ENCODE measurements at places on chromosomes 6 and 20. TPM values are rescaled to one million over a fixed set of nuclear protein-coding genes. Genes with fewer than 3 reads are reported as not detected.
A peak's percentile ranks its signal among the peaks of the same experiment; 100 is the strongest.

DNA sequence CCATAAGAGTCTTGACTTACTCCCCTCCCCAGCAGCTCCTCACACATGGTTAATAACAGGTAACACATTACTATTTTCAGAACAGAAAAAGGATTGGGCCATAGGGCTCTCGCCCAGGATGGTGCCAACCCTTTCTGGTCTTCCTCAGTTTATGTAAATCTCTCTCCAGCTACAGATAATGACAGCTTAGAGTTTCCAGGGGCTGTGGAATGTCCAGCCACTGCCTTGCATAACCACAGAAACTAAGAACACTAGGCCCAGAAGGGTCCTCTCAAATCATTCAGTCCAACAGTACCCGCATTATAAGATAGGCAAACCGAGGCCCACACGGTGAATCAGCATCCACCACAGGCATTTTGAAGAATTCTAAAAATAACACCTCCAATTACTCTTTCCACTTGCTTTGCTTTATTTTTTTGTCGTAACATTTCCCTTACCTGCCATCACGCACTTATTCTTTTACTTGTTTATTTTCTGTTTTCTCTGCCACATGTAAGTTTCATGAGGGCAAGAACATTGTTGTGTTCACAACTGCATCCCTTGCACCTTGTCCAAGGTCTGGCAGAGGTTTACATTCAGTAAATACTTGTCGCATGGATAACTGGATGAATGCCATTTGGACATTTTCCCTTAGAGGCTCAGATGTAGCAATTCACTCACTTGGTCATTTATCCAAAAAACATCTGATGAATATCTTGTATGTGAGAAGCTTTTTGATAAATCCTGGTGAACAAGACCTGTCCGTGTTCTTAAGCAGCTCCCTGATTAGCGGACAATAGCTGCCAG, 6.4 kb upstream of the SDC4 start:
- H3K4me1 ChIP-seq, result peaks cover 43% of the 10 kb centered on the region
- no peaks in the 10 kb centered on the region for H3K36me3 ChIP-seq
- no peak for DNase-seq
- H3K27me3 ChIP-seq, result no peaks in the 10 kb centered on the region
- H3K27ac ChIP-seq, result peak overlapping the region; percentile 96

NFYA gene
- 7.4 TPM for polyA plus RNA-seq

DACT2 gene
- polyA plus RNA-seq, result 0.23 TPM

DNA sequence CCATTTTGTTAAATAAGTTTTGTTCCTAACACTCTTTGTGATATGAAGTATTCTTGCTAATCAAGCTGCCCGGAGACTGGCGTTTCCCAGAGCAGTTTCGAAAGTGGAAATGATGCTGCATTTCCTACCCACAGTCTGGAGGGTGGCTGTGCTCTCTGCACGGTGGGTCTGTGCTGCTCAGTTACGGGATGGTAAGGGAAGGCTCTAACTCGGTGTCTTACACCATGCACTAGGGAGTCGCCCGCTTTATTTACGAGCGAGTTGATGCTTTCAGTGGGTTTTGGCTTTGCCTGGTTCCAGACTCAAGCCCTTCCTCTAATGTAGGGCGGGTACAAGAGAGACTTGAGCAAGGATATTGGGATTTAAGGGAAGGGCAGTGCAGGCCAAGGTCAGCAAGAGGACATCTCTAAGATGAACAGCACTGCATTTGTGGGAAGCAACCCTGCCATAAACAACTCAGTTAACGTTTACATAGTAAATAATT, 180.1 kb upstream of the AKAP12 start:
- no peaks in the 10 kb centered on the region for H3K27me3 ChIP-seq
- H3K36me3 ChIP-seq, result no peaks in the 10 kb centered on the region
- H3K4me1 ChIP-seq, result peaks cover 6% of the 10 kb centered on the region
- H3K27ac ChIP-seq, result no peak overlapping the region

- DNase-seq, result no peak
- H3K36me3 ChIP-seq, result no peaks in the 10 kb centered on the region
- H3K27ac ChIP-seq, result no peak overlapping the region
- H3K4me1 ChIP-seq, result no peaks in the 10 kb centered on the region
- H3K27me3 ChIP-seq, result no peaks in the 10 kb centered on the region
Measured at GRCh38 chr6:159249752-159250151, 80.6 kb downstream of the FNDC1 start.

TGM6 gene
- not detected for polyA plus RNA-seq

AURKA gene
- 25.1 TPM for polyA plus RNA-seq

DNA sequence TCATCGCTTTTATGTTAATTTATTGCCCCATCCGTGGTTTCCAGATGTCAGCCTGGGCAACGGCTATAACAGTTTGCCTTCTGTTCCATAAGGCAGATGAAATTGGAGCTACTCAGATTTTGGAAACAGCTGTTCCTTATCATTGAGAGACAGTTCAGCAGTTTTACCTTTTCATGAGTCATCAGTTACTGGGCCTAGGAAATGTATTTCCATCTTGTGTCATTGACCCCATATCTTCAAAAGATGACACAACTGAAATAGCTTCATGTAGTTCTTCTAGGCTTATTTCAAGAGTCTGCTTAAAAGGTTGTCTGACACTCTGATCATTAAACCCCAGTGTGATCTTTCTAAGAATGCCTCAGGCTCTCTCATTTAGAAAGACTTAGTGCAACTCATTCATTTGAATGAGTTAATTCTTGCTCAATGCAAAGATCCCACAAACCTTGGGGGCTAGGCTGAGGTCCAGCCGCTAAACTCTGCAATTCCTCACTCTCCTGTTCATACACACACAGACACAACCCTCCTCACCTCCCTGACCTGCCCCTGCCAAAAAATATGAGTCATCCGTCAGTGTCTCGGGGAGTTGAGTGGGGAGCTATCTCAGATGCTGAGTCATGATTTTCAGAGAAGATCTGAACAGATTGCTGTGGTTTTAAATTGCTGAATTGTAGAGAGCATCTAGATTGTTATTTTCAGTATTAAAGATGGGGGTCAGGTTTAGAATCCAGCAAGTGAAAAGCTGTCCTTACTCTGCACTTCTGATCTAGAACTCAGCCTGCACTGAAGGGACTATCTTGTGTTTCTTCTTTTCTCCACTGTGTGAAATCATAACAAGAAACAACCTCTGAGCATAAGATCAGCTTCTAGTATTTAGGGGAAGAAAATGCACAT, 61.8 kb downstream of the RPP40 start:
- H3K27me3 ChIP-seq, result no peaks in the 10 kb centered on the region
- H3K4me3 ChIP-seq, result no peak overlapping the region
- peaks cover 14% of the 10 kb centered on the region for H3K4me1 ChIP-seq
- no peak for DNase-seq
- H3K27ac ChIP-seq, result peak overlapping the region; percentile 58
- H3K36me3 ChIP-seq, result peaks cover 10% of the 10 kb centered on the region

Measured in sigmoid colon (tissue), 7 donors.